ENCODE measurements at places on chromosomes 5 and 9.

DNA sequence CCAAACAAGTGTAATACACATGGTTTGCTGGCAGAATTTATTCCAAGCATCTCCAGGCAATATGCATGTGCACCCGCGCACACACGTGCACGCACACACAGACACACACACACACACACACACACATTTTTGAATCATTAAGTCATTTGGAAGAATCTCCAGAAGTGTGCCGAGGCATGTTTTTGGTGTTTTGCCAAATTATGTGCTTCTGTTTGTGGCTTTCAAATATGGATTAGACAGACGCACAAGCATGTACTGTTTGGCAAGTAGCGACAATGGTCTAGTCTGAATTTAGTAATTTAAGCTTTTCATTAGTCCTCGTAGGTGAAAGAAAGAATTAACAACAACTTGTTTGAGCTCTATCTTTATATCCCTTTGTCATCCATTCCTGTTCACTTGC lies 36.7 kb downstream of the NFIB start:
- H3K4me3 ChIP-seq: no peak overlapping the region
- no peaks in the 10 kb centered on the region for H3K27me3 ChIP-seq
- H3K4me1 ChIP-seq: peaks cover 23% of the 10 kb centered on the region
- no peak overlapping the region for H3K27ac ChIP-seq
- H3K36me3 ChIP-seq: no peaks in the 10 kb centered on the region

DNA sequence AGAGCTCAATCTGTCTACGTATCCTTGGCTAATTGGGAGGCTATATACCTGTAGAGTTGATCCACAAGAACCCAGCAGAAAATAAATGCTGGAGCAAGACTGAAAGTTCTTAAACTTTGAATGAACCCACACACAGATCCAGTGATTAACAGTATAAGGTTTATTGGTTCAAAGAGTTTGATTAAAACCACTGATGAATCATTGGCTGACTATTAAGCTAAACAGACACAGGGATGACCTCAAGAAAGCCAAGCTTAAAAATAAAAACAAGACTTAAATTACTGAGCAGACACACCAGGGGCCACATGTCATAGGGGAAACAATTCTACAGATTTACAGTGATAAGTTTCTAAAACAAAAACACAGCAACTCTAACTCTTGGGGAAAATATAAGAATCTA lies 163.6 kb downstream of the SPATA31D1 start:
- no peak overlapping the region for H3K27ac ChIP-seq
- no peak for DNase-seq

DNA sequence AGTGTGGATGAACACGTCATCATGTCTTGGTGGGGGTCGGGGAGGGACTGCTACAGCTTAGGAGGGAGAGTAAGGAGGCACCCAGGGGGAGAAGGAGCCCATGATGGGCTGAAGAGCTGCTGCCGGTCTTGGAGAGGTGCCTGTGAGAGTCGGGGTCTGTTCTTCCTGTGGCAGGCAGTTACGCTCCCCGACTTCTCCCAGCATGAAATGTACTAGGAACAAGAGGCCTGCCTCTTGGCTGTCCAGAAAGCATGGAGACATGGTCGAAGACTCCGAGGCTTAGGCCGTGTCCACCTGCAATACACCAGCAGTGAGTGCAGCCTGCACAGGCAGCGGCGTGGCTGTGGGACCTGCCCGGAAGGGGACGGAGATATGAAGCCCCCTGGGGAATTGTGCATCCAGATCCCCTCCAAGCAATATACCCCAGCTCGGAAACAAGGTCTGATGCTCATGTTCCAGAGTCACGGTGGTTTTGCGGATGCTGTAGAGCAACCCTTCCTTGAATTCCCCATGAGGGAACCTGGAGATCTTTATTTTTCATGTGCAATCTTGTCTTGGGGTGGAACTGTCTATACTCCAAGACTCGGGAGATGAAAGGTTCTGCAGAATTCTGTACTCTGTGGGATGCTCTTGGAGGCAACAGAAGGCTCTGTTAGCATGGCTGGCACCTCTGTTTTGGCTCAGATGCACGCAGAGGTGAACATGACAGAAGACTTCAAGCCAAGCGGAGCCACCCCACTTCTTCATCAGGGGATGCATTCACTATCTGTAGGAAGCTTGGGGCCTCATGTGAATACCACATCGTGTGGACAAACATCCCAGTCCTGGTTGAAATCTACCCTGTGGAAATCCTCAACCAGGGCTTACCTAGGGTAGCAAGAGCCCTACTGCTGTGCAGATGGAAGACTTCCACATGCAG lies 374.9 kb upstream of the IRX4 start:
- DNase-seq: no peak
- no peaks in the 10 kb centered on the region for H3K4me1 ChIP-seq
- no peaks in the 10 kb centered on the region for H3K27me3 ChIP-seq
- no peak overlapping the region for H3K4me3 ChIP-seq
- no peak overlapping the region for H3K27ac ChIP-seq
- H3K36me3 ChIP-seq: no peaks in the 10 kb centered on the region

- DNase-seq: no peak
- no peaks in the 10 kb centered on the region for H3K27me3 ChIP-seq
- H3K4me3 ChIP-seq: peak overlapping the region; percentile 68
- H3K27ac ChIP-seq: no peak overlapping the region
- H3K4me1 ChIP-seq: no peaks in the 10 kb centered on the region
These were observed 1.7 kb downstream of the GOLM1 start for GRCh38 chr9:86097510-86098224.

DNA sequence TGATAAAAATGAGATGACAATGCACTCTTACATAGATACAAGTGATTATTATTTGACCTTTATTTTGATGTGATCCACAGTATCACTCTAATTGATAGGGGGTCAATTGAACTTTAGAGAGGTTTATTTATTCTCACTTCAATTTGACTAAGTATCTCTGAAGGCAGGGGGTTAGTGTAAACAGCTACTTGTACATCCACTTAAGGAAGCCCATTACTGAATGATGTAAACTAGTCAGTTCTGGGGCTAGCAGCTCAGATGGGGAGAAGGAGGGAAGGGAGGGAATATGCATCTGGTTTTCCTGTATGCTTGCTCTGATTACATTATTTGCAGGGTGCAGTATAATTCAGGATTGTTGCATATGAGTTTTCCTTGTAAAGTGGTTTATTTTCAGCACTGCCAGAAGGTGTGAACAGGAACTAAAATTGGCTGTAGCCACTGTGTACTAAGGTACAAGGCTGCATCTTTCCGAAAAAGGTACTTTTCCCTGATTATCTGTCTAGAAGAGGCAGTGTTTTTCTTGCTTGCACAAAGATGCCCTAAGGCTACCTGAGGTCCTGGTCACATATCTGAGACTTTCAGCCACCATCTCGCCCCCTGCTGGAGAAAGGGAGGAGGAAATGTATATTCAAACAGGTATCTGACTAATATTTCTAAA lies 51.2 kb downstream of the MRPS27 start:
- no peak overlapping the region for H3K27ac ChIP-seq
- no peaks in the 10 kb centered on the region for H3K36me3 ChIP-seq
- peak; percentile 39 for DNase-seq

DNA sequence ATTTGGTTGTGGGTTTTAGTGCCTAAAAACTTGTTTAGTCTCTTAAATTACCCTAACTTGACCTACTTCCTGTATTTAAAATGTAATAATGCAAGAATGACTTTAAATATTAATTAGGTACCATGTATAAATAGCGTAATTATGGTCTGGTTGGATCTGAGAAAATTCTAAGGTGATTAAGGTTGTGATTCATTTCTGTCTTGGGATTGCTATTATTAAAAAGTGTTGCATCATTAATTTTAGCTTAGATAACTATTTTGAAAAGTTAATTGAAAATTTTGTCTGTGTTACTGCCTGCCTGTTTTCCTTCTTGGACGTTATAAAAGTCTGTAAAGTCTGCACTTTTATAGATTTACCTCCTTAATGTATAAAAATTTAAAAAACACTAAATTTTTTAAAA lies 11.8 kb downstream of the LRRC70 start:
- no peaks in the 10 kb centered on the region for H3K27me3 ChIP-seq
- H3K4me3 ChIP-seq: no peak overlapping the region
- no peaks in the 10 kb centered on the region for H3K36me3 ChIP-seq

GRCh38 chr5:33343676-33344327 lies 97.0 kb upstream of the TARS1 start:
- no peak for DNase-seq
- no peaks in the 10 kb centered on the region for H3K27me3 ChIP-seq
- no peak overlapping the region for H3K27ac ChIP-seq
- H3K36me3 ChIP-seq: no peaks in the 10 kb centered on the region
- no peaks in the 10 kb centered on the region for H3K4me1 ChIP-seq
- H3K4me3 ChIP-seq: no peak overlapping the region

DNA sequence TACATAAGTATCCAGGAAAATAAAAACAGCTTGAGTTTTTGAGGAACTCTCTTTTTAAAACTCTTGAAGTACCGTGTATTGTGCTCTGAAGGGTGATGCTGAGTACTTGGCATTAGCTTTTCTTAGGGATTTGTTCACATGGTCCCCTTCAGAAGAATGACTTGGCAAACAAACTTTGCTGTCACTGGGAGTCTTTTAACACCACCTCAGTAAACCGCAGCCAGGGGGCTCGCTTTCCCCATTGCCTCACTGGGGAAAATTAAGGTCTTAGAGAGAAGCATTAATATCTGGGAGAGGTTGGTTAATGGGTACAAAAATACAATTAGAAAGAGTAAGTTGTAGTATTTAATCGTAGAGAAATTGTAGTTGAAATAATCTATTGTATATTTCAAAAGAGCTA lies 105.9 kb upstream of the DAP start:
- H3K36me3 ChIP-seq: no peaks in the 10 kb centered on the region
- H3K4me3 ChIP-seq: no peak overlapping the region
- H3K4me1 ChIP-seq: no peaks in the 10 kb centered on the region

DNA sequence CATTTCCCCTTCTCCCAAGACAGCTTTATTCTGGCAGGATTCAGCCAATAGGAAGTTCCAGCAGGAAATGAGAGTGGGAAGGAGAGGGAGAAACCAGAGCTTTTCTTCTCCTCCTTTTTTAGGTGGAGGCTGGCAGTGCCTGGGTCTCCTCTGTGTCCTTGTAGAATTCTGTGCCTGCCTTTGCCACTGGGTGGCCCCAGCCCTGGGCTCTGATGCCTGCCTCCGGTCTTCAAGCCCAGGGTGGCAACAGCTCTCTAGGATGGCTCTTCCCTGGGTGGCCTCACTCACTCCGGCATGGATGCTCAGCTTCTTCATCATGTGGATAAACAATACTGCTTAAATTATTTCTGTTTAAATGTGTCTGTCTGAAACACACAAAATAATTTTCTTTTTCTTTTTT lies 694.8 kb downstream of the SEMA5A start:
- no peaks in the 10 kb centered on the region for H3K4me1 ChIP-seq
- H3K36me3 ChIP-seq: no peaks in the 10 kb centered on the region
- no peaks in the 10 kb centered on the region for H3K27me3 ChIP-seq
- DNase-seq: no peak

DNA sequence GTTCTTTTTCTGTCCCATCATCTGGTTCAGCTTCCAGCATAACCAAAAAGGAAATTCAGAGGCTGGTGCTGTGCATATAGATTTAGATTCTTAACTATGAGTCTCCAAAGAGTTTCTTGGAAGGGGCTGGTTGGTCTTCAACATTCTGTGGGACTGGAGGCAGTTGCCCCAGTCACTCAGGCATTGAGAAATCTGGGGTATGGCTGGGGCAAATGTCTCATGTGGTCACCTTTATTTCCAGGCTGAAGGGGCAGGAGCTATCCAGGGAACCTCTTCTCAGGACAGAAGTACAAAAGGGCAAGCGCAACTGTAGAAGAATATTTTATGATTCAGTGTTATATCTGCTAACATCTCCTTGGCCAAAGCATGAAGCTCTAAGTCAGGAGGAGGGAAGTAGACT lies 15.4 kb upstream of the TMEFF1 start:
- H3K36me3 ChIP-seq: no peaks in the 10 kb centered on the region
- DNase-seq: no peak
- H3K27me3 ChIP-seq: no peaks in the 10 kb centered on the region
- no peak overlapping the region for H3K4me3 ChIP-seq
- no peak overlapping the region for H3K27ac ChIP-seq

- no peak overlapping the region for H3K4me3 ChIP-seq
- no peaks in the 10 kb centered on the region for H3K27me3 ChIP-seq
- no peak overlapping the region for H3K27ac ChIP-seq
- no peaks in the 10 kb centered on the region for H3K36me3 ChIP-seq
- DNase-seq: no peak
These were observed 28.8 kb downstream of the PDE8B start for GRCh38 chr5:77239126-77239741.

DNA sequence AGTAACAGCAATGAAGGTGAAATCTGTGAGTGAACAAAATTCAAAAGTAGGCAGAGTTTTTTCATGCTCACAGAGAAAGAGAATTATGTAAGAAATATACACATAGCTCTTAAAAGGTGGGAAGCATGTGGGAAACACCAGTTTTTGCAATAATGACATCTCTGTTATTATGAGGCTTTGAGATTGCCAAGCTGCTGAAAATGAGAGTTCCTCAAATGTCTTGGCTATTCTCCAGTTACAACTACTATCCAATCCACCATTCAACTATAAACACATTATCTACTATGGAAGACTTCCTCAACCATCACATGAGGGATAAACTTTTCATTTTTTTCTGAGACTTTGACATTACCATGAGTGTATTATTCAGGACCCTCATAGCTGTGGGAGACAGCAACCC lies 420.8 kb upstream of the ACTBL2 start:
- no peaks in the 10 kb centered on the region for H3K27me3 ChIP-seq
- no peak overlapping the region for H3K27ac ChIP-seq
- no peak for DNase-seq
- H3K4me1 ChIP-seq: no peaks in the 10 kb centered on the region

GRCh38 chr5:123132316-123132715 lies 43.3 kb downstream of the PRDM6 start:
- H3K4me1 ChIP-seq: no peaks in the 10 kb centered on the region
- no peaks in the 10 kb centered on the region for H3K36me3 ChIP-seq
- no peak for DNase-seq
- no peaks in the 10 kb centered on the region for H3K27me3 ChIP-seq
- no peak overlapping the region for H3K4me3 ChIP-seq

GRCh38 chr9:81468084-81468595 lies 221.2 kb downstream of the TLE1 start:
- H3K36me3 ChIP-seq: no peaks in the 10 kb centered on the region
- no peaks in the 10 kb centered on the region for H3K4me1 ChIP-seq
- no peaks in the 10 kb centered on the region for H3K27me3 ChIP-seq
- no peak for DNase-seq
- no peak overlapping the region for H3K4me3 ChIP-seq

DNA sequence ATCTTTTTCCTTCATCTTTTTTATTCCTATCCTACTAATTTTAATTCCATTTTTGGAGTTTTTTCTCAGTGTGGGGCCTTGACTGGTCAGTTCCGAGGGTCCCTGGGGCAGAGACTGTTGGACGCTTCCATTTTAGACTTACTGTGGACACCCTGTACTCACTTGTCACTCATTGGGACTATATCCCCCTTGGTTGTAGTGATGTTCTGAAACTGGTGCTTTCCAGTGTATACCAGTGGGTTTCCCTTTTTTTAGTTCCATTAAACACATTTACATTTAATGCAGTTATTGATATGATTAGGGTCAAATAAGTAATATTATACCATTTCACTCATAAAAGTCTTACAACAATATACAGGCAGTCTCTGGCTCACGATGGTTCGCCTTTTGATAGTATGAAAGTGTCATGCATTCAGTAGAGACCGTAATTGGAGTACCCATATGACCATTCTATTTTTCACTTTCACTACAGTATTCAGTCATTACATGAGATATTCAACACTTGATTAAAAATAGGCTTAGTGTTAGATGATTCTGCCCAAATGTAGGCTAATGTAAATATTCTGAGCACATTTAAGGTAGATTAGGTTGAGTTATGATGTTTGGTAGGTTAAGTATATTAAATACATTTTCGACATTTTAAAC lies 46.0 kb downstream of the CNOT6 start:
- no peaks in the 10 kb centered on the region for H3K27me3 ChIP-seq
- no peak overlapping the region for H3K4me3 ChIP-seq
- no peaks in the 10 kb centered on the region for H3K36me3 ChIP-seq
- H3K4me1 ChIP-seq: no peaks in the 10 kb centered on the region
- no peak for DNase-seq
